ENCODE measurements at places on chromosomes 1 and 21. TPM values are rescaled to one million over a fixed set of nuclear protein-coding genes. Genes with fewer than 3 reads are reported as not detected.

The GLIS1 gene
- total RNA-seq: 0.27 TPM

The PROK1 gene
- total RNA-seq: not detected

- no peak for DNase-seq
Observed at GRCh38 chr21:39891111-39891510, 23.9 kb downstream of the PCP4 start.

DNA sequence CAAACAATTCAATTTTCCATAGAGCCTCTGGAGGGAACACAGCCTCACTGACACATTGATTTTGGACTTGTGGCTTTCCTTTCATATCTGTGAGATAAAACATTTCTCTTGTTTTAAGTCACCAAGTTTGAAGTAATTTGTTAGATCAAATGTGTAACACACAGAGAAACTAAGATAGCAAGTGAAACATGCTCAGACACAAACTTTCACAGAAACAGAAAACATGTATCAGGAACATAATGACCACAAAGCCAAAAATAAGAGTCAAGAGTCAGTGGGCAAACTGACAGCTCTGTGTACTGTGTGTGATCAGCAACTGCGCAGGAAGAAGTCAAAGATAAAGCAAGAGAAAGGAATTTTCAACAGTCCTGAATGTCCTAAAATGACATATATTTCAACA, 1237.5 kb downstream of the AMY1C start:
- no peak for DNase-seq

GRCh38 chr1:169945181-169945580, 51.5 kb upstream of the SCYL3 start:
- no peak for DNase-seq
